ENCODE measurements at places on chromosomes 11 and 22. TPM values are rescaled to one million over a fixed set of nuclear protein-coding genes. Genes with fewer than 3 reads are reported as not detected.

- no peak overlapping the region for H3K4me3 ChIP-seq
- no peaks in the 10 kb centered on the region for H3K27me3 ChIP-seq
- no peaks in the 10 kb centered on the region for H3K4me1 ChIP-seq
- DNase-seq = no peak
- no peaks in the 10 kb centered on the region for H3K36me3 ChIP-seq
Observed at GRCh38 chr11:92480499-92480898, 255.9 kb downstream of the FAT3 start.

KDM4E gene
- 0.11 TPM for polyA plus RNA-seq

DNA sequence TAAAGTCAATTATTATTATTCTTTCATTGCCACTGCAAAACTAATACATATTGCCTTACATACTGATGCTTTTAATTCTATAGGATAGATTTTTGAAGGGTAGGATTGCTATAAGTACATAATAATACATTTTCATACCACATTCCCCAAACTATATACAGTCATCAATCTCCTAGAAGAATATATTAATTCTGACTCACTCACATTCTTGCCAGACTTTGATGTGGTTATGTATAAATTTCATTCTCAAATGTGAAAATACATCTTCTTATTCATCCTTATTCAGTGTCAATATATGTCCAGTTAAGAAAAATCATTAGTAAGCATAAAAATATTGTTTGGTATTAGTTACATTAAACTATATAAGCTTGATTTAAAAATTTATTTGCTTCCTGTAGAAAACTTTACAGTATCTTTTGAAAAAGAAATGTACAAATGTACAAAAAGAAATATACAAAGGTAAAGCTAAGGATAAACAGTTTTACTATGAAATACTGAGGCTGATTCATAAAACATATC is 458.8 kb upstream of the CNTN5 start:
- H3K27me3 ChIP-seq = no peaks in the 10 kb centered on the region
- H3K4me1 ChIP-seq = no peaks in the 10 kb centered on the region
- no peaks in the 10 kb centered on the region for H3K36me3 ChIP-seq
- H3K4me3 ChIP-seq = no peak overlapping the region

DNA sequence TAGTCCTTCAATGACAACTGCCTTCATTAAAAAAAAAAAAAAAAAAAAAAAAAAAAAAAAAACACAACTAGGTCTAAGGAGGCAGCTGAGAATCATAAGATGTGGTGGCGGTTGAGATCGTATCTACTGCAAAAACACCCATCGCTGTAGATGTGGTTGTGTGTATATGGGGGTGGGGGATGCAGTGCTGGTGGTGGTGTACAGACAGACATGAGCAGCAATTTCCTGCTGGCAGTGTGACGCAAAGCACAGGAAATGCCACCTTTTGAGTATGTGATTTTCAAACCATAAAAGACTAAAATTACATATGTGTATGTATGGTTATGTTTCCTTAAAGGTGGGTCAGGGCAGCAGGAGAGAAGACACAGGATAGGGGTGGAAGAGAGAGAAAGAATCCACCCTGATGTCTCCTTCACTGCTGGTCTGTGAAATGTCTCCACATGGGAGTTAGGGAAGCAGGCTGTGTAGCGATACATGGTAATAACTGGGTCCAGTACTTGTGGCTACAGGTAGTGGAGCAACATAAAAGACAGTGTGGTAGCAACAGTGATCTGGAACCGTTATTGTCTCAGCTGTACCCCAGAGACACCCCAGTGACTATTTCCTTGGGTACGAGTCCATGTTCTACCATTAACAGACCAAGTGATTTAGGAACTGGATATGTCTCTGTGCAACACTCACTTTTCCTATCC is 57.9 kb downstream of the SYTL2 start:
- no peak for DNase-seq
- H3K36me3 ChIP-seq = no peaks in the 10 kb centered on the region
- H3K27ac ChIP-seq = no peak overlapping the region
- peaks cover 6% of the 10 kb centered on the region for H3K4me1 ChIP-seq

CLNS1A gene
- 113 TPM for polyA plus RNA-seq

DNA sequence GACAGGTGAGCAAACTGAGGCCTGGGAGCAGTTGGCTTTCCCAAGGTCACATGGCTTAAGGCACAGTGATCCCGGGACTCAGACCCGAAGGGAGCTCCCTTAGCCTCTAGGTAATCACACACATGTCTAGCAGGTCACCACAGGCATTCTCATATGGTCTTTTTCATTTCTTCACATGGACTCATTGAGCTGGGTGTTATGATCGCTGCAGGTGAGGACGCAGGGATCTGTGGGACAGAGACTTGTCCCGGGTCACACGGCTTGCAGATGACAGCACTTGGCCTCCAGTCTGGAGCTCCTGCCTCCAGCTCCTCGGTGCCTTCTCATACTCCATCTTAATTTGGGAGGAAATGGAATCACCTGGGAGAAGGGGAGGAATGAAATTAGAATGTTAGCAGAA is 23.6 kb upstream of the CACNG2 start:
- DNase-seq = no peak
- peaks cover 14% of the 10 kb centered on the region for H3K27me3 ChIP-seq
- H3K4me1 ChIP-seq = no peaks in the 10 kb centered on the region
- H3K4me3 ChIP-seq = no peak overlapping the region
- no peak overlapping the region for H3K27ac ChIP-seq

- no peak for DNase-seq
- no peaks in the 10 kb centered on the region for H3K36me3 ChIP-seq
- no peak overlapping the region for H3K27ac ChIP-seq
- no peak overlapping the region for H3K4me3 ChIP-seq
- H3K4me1 ChIP-seq = peaks cover 48% of the 10 kb centered on the region
- H3K27me3 ChIP-seq = no peaks in the 10 kb centered on the region
Observed at GRCh38 chr22:23517804-23518375, 62.2 kb downstream of the IGLL1 start.

- H3K36me3 ChIP-seq = peaks cover 37% of the 10 kb centered on the region
- no peak overlapping the region for H3K4me3 ChIP-seq
- DNase-seq = no peak
Observed at GRCh38 chr22:41808400-41808799, 7.9 kb downstream of the CCDC134 start.

DNA sequence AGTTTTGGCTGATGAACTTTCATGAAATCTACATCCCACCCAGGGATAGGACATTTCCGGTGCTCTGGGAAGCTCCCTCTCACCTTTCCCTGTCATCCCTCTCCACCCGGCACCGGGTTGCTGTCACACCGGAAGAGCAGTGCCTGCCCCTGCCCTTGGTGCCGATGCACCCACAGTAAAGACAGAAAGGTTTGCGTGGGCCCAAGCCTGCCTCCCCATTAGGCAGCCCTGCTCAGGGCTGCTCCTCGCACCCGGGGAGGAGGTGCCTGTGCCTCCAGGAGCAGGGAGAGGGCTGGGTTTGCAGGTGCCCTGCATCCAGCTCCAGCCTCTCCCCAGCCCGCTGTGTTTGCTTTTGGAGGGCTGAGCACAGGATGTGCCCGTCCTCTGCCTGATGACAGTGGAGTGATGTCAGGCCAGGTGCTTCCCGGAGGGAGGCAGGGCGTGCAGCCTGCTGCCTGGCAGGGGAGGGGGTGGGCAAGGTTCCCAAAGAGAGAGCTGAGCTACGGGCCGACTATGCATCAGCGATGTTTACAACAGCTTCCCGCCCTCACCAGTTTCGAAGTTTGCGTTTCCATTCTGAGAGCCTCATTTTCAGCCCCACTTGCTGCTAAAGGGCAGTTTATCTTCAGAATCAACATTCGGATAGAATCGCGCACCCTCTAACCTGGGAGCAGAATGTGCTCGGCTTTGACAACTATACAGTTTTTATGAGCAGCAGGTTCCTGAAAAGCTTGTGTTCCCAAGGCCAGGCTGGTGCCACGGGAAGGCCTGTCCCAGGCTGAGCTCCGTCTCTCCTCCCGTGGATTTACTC is 83.2 kb upstream of the CLDN5 start:
- peak; percentile 56 for DNase-seq
- H3K27me3 ChIP-seq = no peaks in the 10 kb centered on the region
- H3K4me1 ChIP-seq = peaks cover 26% of the 10 kb centered on the region
- no peaks in the 10 kb centered on the region for H3K36me3 ChIP-seq

GRCh38 chr11:17606233-17607082 is 59.4 kb downstream of the OTOG start:
- DNase-seq = no peak
- no peaks in the 10 kb centered on the region for H3K36me3 ChIP-seq
- H3K27ac ChIP-seq = no peak overlapping the region
- peaks cover 42% of the 10 kb centered on the region for H3K4me1 ChIP-seq

DNA sequence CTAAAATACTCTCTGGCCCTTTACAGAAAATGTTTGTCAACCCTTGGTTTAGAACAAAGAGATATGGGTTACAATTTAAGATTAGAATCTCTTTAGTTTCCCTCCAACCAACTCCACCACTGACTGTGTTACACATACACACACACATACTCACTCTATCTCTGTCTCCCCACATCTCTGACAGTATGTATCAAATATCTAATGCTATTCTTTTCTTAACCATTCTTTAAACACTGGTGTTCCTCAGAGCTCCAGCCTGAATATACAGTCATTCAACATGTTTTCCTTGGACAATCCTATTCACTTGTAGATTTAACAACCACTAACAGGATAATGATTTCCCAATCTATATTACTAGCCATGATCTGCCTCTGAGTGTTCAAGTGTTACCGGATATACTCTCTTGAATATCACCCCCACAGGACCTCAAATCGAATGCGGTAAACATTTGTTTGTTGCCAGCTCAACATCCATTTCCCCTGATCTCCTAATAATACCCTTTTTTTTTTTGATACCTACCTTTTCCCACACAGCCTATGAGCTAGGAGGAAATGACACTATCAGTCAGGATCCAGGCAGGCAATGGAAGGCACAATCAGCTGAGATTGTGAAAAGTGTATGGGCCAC is 6.1 kb downstream of the MPZL3 start:
- H3K4me3 ChIP-seq = no peak overlapping the region
- H3K36me3 ChIP-seq = no peaks in the 10 kb centered on the region
- no peaks in the 10 kb centered on the region for H3K4me1 ChIP-seq
- no peak for DNase-seq
- H3K27me3 ChIP-seq = peaks cover 34% of the 10 kb centered on the region

DNA sequence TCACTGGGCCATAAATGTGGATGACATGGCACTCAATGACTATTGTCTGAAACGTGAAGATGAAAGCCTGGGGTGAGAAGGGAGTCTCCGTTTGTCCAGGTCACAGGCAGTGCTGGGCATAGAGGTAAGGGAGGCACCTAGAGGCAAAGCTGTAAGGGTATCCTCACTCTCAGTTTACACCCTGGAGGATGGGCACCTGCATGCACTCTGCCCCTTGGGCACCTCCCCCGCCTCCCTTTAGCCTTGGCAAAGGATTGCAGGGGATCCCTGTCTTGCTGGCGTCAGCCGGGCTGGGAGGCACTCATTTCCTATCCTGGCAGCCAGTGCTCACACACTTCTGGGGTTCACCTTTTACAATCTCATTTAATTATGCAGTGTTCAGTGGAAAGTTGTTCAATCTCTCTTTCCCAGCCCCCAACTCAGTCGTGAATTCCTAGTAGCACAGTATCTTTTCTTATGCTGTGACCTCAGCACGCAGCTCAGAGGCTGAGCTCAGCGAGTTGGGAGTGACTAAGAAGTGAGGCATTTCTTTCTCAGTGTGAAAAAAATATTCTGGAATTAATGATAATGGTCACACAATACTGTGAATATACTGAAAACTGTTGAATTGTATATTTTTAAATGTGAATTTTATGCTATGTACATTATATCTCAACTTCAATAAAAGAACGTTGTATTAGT is 866.6 kb downstream of the BRD1 start:
- H3K36me3 ChIP-seq = no peaks in the 10 kb centered on the region
- no peak overlapping the region for H3K4me3 ChIP-seq
- no peak overlapping the region for H3K27ac ChIP-seq
- peaks cover 5% of the 10 kb centered on the region for H3K27me3 ChIP-seq
- DNase-seq = no peak

All from muscle of leg (tissue), 16 donors.